Heart right ventricle (tissue), 16 donors: ENCODE measurements at places on chromosomes 4 and X. TPM values are rescaled to one million over a fixed set of nuclear protein-coding genes. Genes with fewer than 3 reads are reported as not detected.

- no peaks in the 10 kb centered on the region for H3K36me3 ChIP-seq
- no peak overlapping the region for H3K27ac ChIP-seq
- H3K27me3 ChIP-seq, result no peaks in the 10 kb centered on the region
- H3K4me3 ChIP-seq, result no peak overlapping the region
- no peak for DNase-seq
Measured at GRCh38 chr4:75172551-75172950, 239.6 kb downstream of the PARM1 start.

DNA sequence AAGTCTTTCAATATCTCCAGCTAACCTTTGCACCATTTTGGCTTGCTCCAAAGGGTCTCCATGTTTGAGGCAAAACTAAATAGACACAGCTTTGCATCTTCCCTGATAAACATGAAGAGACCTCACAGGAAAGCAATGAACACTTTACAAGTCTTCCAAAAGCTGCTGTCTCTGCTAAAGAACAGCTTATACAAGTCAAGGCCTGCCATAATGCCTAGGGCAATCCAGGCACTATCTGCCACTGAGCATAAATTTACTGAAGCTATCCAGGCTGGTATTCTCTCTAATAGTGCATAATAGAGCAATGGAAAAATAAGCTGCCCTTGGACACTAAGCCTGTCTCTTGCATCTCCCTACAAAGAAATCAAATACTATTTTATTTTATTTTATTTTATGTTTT is 60.1 kb upstream of the S100G start:
- no peaks in the 10 kb centered on the region for H3K4me1 ChIP-seq
- DNase-seq, result no peak
- H3K27ac ChIP-seq, result no peak overlapping the region
- H3K36me3 ChIP-seq, result no peaks in the 10 kb centered on the region
- H3K4me3 ChIP-seq, result no peak overlapping the region

IGFBP7 gene
- total RNA-seq, result 635 TPM

DNA sequence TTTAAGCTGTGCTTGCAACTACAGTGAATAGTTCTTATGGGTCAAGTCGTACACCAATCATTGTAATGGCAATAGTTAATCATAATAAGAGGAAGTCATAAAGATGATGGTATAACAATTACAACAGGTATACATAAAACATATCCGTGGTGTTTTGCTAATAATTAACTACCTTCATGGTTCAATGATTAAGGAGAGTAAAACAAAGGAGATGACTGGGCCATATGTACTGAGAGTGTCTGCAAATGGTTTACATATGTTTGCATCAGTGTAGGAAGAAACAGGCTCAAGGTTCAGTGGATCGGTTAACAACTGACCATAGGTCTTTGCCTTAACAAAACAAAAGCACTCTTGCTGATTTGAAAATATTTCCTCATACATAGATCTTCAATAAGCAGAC is 253.0 kb downstream of the COX7B2 start:
- no peaks in the 10 kb centered on the region for H3K36me3 ChIP-seq
- no peaks in the 10 kb centered on the region for H3K4me1 ChIP-seq
- H3K4me3 ChIP-seq, result no peak overlapping the region
- no peak for DNase-seq
- no peak overlapping the region for H3K27ac ChIP-seq

BOD1L1 gene
- 23.8 TPM for total RNA-seq

DNA sequence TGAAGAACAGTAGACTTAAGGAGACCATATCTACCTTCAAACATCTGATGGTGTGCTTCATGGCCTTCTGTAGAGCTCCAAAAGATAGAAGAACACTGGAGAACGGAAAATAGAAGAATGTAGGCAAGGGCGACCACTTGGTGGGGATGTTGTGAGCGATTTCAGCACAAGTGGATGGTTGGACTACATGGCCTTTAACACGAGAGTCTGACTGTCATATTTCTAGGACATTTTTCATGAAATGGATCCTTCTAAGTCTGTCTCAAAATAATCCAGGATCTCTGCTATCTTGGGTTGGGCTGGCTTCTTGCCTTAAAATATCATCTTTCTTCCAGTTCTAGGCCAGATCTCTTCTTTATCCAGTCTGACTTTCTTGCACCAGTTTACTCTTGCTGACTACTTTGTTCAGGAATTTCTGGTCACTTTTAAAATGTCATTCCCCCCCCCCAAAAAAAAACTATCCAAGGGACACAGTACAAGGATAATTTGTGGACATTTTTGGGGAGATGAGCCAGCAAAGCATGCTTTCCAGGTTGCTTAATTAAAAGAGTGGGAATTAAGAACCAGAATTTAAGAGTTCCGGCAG is 1.2 kb upstream of the MID1IP1 start:
- no peaks in the 10 kb centered on the region for H3K36me3 ChIP-seq
- peak; percentile 8 for DNase-seq
- no peak overlapping the region for H3K4me3 ChIP-seq
- H3K27ac ChIP-seq, result no peak overlapping the region
- peaks cover 24% of the 10 kb centered on the region for H3K4me1 ChIP-seq
- no peaks in the 10 kb centered on the region for H3K27me3 ChIP-seq
